ENCODE measurements at places on chromosomes 13 and 19.

GRCh38 chr13:108326309-108326708 lies 56.8 kb downstream of the TNFSF13B start:
- DNase-seq: peak; percentile 71

DNA sequence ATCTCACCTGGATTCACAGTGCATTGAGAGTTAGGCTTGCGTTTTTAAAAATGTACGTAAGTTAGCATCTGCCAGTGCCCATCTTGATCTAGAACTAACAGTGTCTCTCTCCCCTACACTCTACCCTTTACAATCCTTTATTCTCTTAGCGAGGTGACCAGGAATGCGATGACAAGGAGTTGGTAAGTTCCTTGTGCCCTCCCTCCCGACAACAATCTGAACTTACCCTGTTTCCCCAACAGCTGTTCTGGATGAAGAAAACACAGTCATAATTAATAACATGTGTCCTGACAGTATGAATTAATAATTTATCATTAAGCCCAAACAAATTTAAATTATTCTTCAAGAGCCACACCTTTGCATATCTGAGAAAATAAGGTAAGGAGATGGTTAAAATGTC lies 6.3 kb downstream of the TSHZ3 start:
- no peak for DNase-seq

- no peak for DNase-seq
These were observed 859.0 kb upstream of the SPRY2 start for GRCh38 chr13:81199956-81200355.

- no peak for DNase-seq
These were observed 24.4 kb downstream of the CERS1 start for GRCh38 chr19:18871543-18871942.

- no peak for DNase-seq
These were observed 38.2 kb upstream of the ZNF492 start for GRCh38 chr19:22595918-22596341.

DNA sequence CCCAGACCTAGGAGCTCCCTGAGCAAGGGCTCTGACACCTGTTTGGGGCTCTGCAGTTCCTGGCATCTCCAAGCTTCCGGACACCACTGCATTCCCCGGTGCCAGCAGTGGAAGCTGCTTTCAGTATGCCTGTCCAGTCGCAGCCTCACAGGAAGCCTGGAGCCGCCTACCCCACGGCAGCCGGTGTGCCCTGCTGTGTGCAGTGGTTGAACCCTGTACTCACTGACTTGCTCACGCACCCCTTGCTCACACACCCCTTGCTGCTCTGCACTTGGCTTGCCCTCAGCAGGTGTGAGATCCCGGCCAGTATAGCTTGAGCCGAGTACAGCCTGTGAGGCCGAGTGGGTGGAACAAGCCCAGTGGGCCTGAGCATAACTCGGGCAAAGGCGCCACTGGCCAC lies 70.3 kb downstream of the PIBF1 start:
- no peak for DNase-seq

DNA sequence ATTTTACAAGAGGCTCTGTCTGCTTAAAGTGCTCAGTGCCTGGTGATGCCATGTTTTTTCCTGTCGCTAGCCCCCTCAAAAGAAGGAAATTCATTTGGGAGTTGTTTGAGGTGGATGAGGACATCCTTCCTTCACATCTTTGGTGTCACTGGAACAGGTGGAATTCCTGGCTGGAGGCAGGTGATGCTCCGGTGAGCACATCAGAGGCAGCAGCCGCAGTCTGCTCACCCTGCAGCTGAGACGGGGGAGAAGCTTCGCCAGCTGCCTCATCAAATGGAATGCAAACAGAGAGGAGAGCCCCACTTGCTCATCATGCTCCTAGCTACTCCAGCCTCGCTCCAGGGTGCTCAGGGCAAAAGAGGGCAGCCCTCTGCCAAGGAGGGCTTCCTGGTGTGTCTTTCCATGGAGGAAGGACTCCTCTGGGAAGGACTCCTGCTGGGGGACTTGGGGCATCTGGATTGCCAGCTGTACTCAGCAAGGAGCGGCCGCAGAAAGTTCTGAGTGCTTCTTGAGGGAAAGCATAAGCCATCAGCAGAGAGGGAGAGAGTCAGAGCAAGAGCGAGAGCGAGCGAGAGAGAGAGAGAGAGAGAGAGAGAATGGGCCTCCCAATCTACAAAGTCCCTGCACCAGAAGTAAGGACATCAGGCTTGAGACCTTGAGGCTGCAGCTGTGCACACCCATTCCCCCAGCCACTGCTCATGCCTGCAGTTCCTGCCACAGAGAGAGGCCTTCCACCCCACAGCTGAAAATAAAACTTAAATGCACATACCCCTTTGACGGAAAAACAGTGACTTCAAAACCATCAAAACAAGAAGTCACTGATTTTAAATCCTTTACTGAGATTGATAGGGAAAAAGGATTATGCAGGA lies 74.3 kb upstream of the UBL3 start:
- no peak for DNase-seq

DNA sequence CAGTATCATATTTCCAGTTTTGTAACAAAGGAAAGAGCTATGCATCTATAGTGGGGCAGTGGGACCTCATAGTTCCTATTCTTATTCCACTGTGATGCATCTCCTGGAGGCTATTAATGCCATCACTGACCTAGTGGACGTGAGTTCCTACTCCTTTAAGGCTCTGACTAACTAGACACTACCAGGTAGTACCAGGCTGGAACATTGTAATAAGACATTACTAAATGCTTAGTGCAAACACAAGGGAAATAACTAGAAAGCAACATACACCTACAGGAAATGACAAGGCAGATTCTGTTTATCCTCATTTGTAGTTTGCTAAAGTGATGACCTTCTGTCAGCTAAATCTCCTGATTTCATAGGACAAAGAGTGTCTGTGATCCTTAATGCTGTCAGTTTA lies 192.5 kb downstream of the POSTN start:
- no peak for DNase-seq

GRCh38 chr13:50077431-50077830 lies 62.2 kb downstream of the KCNRG start:
- DNase-seq: no peak

DNA sequence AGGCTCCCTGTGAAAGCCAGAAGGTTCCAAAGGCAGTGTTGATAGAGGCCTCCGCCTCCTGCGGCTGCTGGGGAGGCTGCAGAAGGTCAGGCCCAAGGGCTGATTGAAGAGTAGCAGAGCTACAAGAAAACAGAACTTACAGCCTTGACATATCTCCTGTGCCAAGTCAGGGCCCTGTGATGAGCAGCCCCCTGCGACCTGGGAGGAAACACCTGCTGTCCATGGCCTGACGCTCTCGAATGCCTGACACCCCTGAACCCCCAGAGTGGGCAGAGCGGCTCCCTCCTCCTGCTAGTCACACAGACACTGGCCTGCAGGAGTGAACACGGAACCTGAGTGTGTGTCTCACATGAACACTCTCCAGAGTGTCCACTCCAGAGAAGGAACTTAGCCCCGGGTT lies 38.2 kb upstream of the TUBGCP3 start:
- no peak for DNase-seq

GRCh38 chr13:111976474-111977178 lies 90.3 kb upstream of the SOX1 start:
- DNase-seq: no peak

GRCh38 chr13:110411688-110412059 lies 104.6 kb downstream of the COL4A2 start:
- no peak for DNase-seq

GRCh38 chr13:97423300-97424045 lies 10.5 kb upstream of the RAP2A start:
- no peak for DNase-seq

- no peak for DNase-seq
These were observed 265.2 kb upstream of the SGCG start for GRCh38 chr13:22915442-22916082.

- DNase-seq: no peak
These were observed 22.0 kb downstream of the VWA8 start for GRCh38 chr13:41938918-41939317.

DNA sequence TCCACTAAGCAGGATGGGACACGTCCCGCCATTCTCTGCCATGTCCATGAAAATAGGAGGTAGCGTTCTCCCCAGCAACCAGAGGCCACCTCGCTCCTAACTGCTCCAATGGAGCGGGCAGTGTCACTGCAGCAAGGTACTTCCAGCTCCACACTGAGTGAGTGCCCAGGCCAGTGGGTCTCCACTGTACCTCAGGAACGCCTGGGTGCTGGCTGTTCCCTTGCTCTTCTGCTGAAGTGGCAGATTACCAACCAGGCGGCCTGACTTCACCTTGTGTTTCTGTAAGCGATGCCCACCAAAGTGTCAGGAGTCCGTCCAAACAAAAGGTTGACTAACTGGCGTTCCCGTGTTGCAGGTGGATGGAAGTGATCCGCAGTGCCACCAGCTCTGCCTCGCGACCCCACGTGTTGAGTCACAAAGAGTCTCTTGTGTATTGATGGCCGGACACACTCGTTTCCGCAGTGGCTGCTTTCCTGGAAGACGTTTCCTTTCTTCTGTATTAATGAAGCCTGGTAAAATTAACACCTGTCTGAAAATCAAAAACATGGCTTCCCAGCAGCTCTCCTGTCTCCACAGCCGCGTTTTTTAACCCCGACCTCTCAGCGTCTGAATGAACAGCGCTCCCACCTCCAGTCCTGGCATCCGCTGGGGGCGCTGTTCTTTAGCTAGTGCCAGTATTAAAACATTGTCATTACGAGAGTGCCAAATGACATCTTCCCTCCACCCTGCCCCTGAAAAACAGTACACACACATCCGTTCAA lies 128.8 kb downstream of the STK24 start:
- DNase-seq: no peak

GRCh38 chr19:58229255-58229639 lies 533 bp downstream of the ZNF544 start:
- DNase-seq: no peak

GRCh38 chr13:36382030-36382429 lies 35.8 kb upstream of the SPART start:
- no peak for DNase-seq

- DNase-seq: no peak
These were observed 66.1 kb downstream of the FGF9 start for GRCh38 chr13:21736926-21737325.

GRCh38 chr13:44591316-44591715 lies 15.2 kb upstream of the TSC22D1 start:
- DNase-seq: no peak

All from CD14-positive monocyte (primary cell).